ENCODE measurements at places on chromosomes 1 and 21.

DNA sequence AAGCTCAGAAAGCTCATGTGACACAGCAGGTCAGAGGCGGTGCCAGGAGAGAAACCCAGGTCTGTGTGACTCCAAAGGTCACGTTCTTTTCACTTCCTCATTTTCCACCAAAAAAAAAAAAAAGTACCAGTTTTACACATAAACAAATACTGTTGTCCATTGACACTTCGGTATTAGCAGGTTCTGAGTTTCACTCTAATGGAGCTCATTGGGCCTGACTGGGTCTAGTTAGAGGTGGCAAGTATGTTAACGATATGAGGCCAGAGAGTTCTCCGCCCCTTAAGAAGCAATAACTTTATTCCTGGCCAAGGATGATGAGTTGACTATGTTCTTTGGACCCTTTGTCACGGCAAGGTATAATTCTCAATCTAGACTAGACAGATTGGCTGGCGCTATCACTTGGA is 30.0 kb upstream of the SDE2 start:
- no peak for DNase-seq

DNA sequence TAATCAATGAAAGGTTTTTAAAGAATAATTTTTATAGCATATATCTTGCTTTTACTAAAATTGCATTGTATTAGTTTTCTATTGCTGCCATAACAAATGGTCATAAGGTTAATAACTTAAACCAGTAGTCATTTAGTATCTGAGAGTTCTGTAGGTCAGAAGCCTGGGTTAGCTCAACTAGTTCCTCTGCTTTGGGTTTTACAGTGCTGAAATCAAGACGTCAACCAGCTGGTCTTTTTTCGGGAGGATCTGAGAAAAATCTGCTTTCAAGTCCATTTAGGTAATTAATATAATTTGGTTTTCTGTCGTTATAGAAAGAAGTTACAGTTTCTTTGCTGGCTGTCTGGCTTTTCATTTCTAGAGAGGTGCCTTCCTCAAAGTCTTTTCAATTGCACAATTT is 577.7 kb downstream of the MRPL39 start:
- DNase-seq, result no peak

DNA sequence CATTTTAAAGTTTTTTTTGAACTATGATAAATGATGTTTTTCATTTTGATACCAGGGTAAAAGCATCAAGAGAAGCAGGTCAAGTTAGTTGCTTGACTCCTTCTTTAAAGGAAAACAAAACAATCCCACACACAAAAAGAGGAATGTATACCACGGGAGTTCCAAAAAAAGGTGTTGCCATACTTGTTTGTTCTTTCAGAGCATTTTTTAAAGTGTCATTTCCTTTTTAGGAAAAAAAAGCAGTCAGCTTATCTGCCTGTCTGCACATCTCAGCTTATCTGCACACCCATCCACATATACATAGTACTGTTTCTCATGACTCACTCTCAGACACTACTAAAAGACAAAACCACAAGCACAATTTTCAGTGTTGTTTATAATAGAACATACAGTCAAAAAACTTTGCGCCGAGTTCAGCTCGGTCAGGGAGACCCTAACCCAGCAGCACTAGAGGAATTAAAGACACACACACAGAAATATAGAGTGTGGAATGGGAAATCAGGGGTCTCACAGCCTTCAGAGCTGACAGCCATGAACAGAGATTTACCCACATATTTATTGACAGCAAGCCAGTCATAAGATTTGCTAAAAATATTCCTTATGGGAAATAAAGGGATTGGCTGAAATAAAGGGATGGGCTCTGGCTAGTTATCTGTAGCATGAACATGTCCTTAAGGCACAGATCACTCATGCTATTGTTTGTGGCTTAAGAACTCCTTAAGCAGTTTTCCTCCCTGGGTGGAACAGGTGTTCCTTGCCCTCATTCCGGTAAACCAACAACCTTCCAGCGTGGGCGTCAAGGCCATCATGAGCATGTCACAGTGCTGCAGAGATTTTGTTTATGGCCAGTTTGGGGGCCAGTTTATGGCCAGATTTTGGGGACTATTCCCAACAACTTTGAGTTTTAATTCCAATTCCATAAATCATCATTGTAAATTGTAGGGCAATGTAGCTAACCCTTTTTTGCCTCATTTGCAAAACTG is 11.4 kb upstream of the MNDA start:
- no peak for DNase-seq

- DNase-seq, result peak; percentile 62
Measured at GRCh38 chr1:171654942-171655745, 2.7 kb upstream of the MYOC start.

- DNase-seq, result no peak
Measured at GRCh38 chr1:161388639-161389038, 21.0 kb upstream of the CFAP126 start.

DNA sequence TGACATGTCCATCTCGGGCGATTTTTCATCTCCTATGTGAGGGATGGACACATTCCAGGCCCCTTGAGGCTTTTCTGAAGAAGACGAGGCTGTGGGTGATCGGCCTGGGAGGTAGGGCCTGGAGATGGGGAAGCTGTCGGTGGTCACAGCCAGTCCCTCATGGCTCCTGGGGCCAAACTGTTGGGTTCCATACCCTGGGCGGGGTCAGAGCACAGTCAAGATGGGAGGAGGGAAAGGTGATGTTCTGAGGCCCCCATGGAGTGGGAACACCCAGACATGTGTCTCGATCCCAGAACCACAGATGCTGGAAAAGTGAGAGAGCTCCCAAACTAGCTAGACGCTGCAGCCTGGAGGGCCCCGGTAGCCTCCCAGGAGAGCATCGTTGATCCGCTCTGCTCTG is 157.5 kb upstream of the C1orf174 start:
- no peak for DNase-seq

DNA sequence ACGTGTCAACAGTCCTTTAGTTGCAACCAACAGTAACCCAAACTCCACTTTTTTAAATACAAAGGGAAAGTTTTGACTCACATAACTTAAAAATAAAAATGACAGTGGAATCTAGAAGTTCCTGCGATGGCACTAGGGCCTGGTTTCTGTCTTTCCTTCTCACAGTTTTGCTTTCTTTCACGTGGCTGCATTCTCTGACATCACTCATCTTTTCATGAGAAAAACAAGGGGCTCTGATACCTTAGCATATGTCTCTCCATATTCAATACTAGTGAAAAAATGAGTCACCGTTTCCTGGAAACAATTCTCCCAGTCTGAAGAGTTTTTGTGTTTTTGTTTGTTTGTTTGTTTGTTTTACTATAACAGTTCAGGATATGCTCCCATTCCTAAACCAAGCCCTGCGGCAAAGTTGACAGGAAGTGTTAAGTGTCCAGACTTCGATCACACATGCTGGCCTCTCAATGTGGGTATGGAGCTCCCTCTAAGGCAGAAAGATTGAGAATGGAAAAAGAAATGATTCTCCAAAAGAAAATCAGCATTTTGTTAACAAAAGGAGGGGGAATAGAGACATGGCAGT is 483.3 kb downstream of the TTLL7 start:
- DNase-seq, result no peak

- no peak for DNase-seq
Measured at GRCh38 chr21:45644041-45644906, 749 bp downstream of the PCBP3 start.
